ENCODE measurements at places on chromosomes 3 and 15. TPM values are rescaled to one million over a fixed set of nuclear protein-coding genes. Genes with fewer than 3 reads are reported as not detected.

GRCh38 chr15:80455668-80456442 lies 51.7 kb downstream of the ARNT2 start:
- H3K36me3 ChIP-seq = no peaks in the 10 kb centered on the region
- H3K27ac ChIP-seq = no peak overlapping the region
- DNase-seq = peak; percentile 36
- no peaks in the 10 kb centered on the region for H3K4me1 ChIP-seq

DNA sequence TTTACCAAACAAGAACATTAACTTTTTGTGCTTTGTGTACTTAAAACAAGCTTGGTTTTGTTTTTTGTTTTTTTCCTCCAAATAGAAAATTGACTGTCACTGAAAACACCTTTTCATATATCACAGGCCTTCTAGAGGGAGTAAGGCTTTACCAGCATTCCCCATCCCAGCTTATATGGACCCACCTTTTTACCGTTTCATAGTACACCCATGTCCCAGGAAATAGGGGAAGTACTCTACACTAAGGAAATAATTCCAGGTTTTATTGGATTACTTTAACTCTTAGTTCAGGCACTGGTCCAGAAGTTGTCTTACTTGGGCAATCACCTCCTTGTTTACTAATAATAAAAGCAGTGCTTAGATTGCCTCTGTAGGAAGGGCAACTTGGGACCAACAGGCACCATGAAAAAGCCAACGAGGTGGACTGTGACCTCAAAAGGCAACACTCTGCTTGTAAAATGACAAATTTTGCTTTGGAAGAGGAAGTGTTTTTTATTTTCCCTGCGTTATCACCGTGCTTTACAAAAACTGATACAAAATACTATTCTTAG lies 26.2 kb downstream of the HMG20A start:
- H3K4me1 ChIP-seq = no peaks in the 10 kb centered on the region
- no peaks in the 10 kb centered on the region for H3K27me3 ChIP-seq
- H3K4me3 ChIP-seq = no peak overlapping the region
- no peak for DNase-seq
- H3K27ac ChIP-seq = no peak overlapping the region

The PDHB gene
- 64.8 TPM for total RNA-seq

- H3K36me3 ChIP-seq = no peaks in the 10 kb centered on the region
- no peak overlapping the region for H3K4me3 ChIP-seq
- DNase-seq = no peak
- no peaks in the 10 kb centered on the region for H3K4me1 ChIP-seq
Measured at GRCh38 chr3:8574670-8575322, 69.8 kb downstream of the SSUH2 start.

DNA sequence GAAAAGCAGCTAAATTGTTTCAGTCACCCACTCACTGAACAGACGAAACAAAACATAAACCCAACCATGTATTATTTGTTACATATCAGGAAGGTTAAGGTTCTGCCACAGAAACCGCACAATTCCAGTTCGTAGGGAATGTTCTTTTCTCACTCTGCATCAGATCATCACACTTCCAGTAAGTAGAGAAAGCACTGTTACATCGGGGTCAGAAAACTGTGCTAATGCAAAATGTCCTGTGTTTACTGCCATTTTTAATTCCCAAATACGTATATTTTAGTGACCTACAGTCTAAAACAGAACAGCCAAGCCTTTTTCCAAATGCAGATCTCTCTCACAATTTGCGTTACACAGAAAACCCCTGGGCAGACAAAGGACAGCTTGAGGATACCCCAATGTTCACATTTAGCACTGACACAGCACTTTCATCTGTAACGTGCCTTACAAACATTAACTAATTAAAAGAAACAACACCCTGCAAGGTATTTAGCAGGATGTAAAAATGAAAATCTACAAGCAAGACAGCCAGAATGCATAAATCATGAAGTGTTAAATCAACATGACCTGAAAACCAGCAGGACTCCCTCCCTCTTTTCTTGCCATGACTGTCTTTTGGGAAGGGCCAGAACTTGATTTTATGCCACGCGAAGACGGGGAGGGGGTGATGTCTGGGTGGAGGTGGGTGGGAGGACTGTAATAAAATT lies 34.8 kb upstream of the SKIL start:
- H3K4me1 ChIP-seq = no peaks in the 10 kb centered on the region
- no peak overlapping the region for H3K27ac ChIP-seq
- H3K4me3 ChIP-seq = no peak overlapping the region

DNA sequence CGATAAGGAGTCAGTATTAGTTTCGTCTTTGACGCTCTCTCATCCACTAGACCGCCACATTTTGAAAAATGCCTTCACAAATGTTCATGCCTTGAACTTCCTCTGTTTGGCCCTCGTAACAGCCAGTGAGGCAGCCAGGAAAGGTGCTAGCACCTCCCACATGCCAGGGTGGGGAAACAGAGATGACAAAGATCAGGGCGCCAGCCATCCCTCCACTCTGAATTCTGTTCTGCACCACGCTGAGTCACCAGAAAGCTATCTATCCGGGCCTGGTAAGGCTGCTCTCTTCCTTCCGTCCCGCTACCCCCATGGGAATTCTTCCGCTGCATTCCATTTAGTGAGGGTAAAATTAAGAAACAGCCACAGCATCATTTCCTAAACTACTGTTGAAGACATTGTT lies 31.3 kb upstream of the BCL2L10 start:
- H3K4me3 ChIP-seq = no peak overlapping the region
- H3K27me3 ChIP-seq = no peaks in the 10 kb centered on the region
- no peaks in the 10 kb centered on the region for H3K4me1 ChIP-seq
- DNase-seq = no peak
- no peak overlapping the region for H3K27ac ChIP-seq

GRCh38 chr15:91625506-91625905 lies 228.0 kb upstream of the SLCO3A1 start:
- no peak overlapping the region for H3K4me3 ChIP-seq
- H3K27ac ChIP-seq = no peak overlapping the region
- H3K36me3 ChIP-seq = no peaks in the 10 kb centered on the region
- no peaks in the 10 kb centered on the region for H3K27me3 ChIP-seq

- H3K27me3 ChIP-seq = no peaks in the 10 kb centered on the region
- no peak overlapping the region for H3K4me3 ChIP-seq
- H3K36me3 ChIP-seq = peaks cover 46% of the 10 kb centered on the region
- no peak for DNase-seq
- H3K4me1 ChIP-seq = no peaks in the 10 kb centered on the region
Measured at GRCh38 chr15:63694184-63694583, 97.0 kb downstream of the FBXL22 start.

The CLDN16 gene
- total RNA-seq = not detected

GRCh38 chr3:197428117-197428801 lies 127.5 kb downstream of the BDH1 start:
- H3K27ac ChIP-seq = no peak overlapping the region
- H3K4me1 ChIP-seq = peaks cover 16% of the 10 kb centered on the region
- no peaks in the 10 kb centered on the region for H3K36me3 ChIP-seq
- DNase-seq = peak; percentile 16
- no peaks in the 10 kb centered on the region for H3K27me3 ChIP-seq
- no peak overlapping the region for H3K4me3 ChIP-seq

DNA sequence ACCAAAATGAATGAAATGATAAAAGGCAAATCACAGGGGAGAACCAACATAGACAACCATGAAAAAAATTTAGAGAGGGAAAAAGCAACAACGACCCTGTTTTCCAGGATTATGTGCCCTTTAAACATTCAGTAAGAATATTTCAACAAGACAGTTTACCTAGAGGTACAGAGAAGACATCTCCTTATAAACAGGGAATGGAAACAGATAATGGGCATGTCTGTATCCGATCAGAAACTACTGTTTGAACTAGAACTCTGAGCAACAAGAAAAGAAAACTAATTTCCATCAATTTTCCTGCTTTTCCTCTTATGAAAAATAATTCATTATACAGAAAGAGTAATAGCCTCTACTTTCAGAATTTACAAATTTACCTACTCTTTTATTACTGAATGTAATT lies 39.3 kb downstream of the DLG1 start:
- no peaks in the 10 kb centered on the region for H3K36me3 ChIP-seq
- H3K4me1 ChIP-seq = peaks cover 16% of the 10 kb centered on the region
- no peaks in the 10 kb centered on the region for H3K27me3 ChIP-seq

DNA sequence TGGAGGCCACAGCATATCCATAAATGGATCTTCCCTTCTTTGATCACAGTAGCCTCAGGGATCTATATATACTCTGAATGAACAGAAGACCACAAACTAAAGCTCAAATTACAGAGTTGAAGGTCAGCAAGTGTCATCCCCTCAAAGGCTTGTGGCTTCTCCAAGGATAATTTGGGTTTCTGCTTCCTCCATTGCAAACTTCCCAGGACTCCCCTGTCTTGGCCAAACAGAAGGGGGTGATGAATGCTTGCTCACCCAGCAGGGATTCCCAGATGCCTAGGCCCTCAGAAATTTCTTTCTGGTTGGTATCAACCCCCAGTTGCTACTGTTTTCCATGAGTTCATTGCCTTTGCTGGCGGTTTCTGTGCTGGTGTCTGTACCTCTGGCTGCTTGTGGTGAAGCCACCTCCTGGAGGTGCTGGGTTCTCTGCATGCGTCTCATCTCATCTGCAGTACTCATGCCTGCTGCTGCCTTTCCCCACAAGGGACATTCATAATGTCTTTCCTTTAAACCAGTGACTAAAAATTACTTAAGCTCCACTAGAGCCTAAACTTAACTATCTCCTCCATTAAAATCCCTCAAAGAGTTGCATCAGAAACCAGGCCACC lies 17.7 kb downstream of the ENTPD3 start:
- no peaks in the 10 kb centered on the region for H3K27me3 ChIP-seq
- H3K36me3 ChIP-seq = no peaks in the 10 kb centered on the region
- no peak overlapping the region for H3K27ac ChIP-seq
- H3K4me3 ChIP-seq = no peak overlapping the region

The MTMR10 gene
- total RNA-seq = 18.0 TPM

GRCh38 chr3:102443021-102443420 lies 8.2 kb downstream of the ZPLD1 start:
- H3K27me3 ChIP-seq = no peaks in the 10 kb centered on the region
- DNase-seq = no peak
- no peaks in the 10 kb centered on the region for H3K36me3 ChIP-seq
- H3K27ac ChIP-seq = no peak overlapping the region

The AADAC gene
- not detected for total RNA-seq

DNA sequence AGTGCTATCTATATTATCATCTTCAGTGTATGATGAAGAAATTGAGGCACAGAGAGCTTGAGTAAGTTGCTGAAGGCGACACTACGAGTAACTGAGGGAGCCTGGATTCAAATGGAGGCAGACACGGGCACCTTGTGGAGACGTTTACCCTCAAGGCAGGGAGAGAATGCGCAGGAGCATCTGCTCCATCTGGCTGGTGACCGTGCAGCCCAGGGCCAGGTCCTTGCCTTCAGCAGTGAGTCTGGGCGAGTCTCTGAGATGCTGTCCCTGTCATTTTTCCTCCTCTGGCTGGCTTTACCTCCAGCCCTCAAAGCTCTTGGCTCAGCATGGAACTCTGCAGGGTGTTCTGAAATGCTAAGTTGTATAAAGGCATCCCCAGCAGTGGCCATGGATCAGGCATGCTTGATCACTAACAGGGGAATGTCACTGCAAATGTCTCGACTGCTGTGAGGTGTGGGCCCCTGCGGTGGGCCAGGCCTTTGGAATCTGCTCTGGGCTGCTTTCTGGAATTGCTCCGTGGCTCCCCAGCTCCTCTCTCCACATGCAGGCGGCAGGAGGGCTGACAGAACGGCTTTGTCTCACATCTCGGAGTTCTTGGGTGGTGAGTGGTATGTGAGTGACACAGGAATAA lies 19.7 kb downstream of the SPSB4 start:
- no peak overlapping the region for H3K4me3 ChIP-seq
- H3K27me3 ChIP-seq = no peaks in the 10 kb centered on the region
- H3K36me3 ChIP-seq = no peaks in the 10 kb centered on the region
- H3K27ac ChIP-seq = no peak overlapping the region

- H3K27ac ChIP-seq = no peak overlapping the region
- peaks cover 10% of the 10 kb centered on the region for H3K4me1 ChIP-seq
- no peak overlapping the region for H3K4me3 ChIP-seq
- no peak for DNase-seq
Measured at GRCh38 chr3:27456554-27456953, 27.6 kb downstream of the SLC4A7 start.

The TMEM115 gene
- 33.2 TPM for total RNA-seq

DNA sequence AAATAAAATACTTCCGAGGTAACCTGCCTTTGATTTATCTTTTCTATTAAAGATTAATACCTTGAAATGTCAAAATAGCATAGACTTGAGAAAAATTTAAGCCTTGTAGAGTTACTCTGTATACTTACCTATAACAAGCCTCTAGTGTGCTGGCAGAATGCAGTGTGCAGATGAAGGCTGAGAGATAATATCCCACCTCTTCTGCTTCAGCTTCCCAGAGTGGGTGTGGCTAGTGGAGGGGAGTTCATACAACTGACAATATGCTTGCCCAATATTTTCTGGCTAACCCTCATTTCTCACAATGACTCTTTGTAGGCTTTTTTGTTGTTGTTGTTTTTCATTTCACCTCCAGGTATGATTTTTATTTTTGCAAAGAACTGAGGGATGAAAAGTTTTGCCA lies 15.7 kb upstream of the ZBTB20 start:
- H3K27ac ChIP-seq = no peak overlapping the region
- peaks cover 28% of the 10 kb centered on the region for H3K4me1 ChIP-seq
- no peak overlapping the region for H3K4me3 ChIP-seq
- no peaks in the 10 kb centered on the region for H3K36me3 ChIP-seq

DNA sequence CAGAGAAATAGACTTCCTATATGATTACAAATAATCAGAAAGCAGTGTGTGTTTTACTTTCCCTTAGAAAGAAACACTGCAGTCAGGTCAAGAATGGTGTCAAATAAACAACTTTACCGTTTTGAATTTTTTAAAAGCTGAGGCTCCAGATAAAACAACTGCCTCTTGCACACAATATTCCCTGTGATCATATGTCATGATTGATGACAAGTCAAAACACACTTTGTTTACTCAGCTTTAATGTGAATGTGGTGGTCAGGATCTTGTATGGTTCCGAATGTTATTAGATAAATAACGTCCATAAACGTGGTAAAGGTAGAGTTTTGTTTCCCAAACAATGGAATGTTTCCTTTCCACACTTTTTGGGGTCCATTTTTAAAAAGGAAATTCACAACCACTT lies 428.4 kb upstream of the MDFIC2 start:
- no peaks in the 10 kb centered on the region for H3K27me3 ChIP-seq
- no peak for DNase-seq
- no peak overlapping the region for H3K4me3 ChIP-seq
- H3K4me1 ChIP-seq = no peaks in the 10 kb centered on the region
- no peak overlapping the region for H3K27ac ChIP-seq

DNA sequence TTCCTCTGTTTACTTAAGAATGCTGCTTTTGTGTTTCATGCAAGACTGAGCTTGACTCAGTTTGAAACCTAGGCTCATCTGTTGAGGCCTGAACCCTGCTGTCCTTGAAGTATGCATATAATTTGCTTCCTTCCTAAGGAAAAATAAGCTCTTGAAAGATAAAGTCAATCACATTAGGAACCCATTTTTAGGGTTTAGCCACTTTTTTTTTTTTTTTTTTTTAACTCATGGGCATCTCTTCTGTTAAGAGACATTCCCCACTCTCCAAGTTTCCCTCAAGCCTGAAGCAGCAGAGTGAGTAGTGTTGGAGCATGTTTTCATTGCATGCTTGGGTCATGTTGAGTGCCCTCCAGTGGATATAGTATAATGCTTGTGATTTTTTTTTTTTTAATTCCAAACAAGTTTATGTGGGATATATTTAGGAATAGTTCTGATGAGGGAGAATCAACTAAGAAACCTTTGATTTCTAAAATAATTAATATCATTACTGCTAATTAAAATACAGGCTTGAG lies 3.6 kb downstream of the CTNNB1 start:
- peak overlapping the region; percentile 8 for H3K4me3 ChIP-seq
- H3K27me3 ChIP-seq = no peaks in the 10 kb centered on the region
- peaks cover 71% of the 10 kb centered on the region for H3K4me1 ChIP-seq
- no peak for DNase-seq
- H3K36me3 ChIP-seq = no peaks in the 10 kb centered on the region
- no peak overlapping the region for H3K27ac ChIP-seq

The PLSCR5 gene
- total RNA-seq = not detected

The KLHL6 gene
- total RNA-seq = 31.0 TPM

The ARGFX gene
- total RNA-seq = not detected
